ENCODE measurements at places on chromosomes 5 and 9.

GRCh38 chr5:10536931-10537579 lies 26.8 kb upstream of the ANKRD33B start:
- DNase-seq = no peak

DNA sequence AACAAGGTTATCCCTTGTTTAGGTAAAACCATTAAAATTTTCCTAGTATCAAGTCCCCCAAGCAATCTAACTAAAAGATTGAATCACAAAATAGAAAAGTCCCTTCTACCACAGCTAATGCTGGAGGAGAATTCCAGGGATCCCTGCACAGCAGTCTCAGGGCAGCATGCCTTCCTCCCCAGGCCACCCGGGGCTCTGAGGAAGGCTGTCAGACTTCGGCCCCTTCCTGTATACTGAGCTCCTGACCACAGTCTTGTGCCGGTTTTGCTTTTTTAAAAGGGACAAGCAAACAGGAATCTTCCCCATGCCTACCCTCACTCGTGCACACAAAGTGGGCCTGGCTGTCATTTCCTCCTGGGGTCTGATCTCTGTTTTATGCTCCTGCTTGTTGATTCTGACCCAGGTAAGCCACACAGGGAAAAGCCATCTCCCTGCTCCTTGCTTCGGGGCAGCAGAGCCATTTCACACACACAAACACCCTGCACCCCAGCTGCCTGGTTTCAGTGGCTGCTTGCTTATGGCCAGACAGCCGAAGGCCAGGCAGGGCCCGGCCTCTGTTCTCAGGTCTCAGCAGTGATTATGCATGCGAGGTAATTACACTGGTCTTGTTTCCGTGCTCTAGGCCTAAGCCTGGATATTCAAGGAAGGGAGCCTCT lies 211.9 kb downstream of the NXNL2 start:
- DNase-seq = peak; percentile 56

DNA sequence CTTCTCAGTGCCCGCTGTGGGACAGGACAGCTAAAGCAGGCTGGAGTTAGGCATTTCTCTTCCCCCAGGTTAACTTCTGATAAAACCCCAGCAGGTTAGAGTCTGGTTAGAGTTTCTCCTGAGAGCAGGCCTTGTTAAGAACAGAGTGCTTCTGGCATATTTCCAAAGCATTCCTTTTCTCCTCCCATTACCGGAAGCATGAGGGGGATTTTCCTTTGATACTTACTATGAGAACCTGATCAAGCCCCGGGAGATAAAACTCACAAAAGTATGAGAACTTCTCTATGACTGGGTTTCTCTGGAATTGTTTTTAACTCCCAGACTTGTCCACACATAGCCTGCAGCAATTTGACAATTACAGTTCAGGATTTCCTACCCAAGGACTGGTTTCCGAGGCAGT lies 77.4 kb upstream of the MAST4 start:
- no peak for DNase-seq

GRCh38 chr5:52481851-52482250 lies 305.9 kb upstream of the ITGA1 start:
- no peak for DNase-seq

DNA sequence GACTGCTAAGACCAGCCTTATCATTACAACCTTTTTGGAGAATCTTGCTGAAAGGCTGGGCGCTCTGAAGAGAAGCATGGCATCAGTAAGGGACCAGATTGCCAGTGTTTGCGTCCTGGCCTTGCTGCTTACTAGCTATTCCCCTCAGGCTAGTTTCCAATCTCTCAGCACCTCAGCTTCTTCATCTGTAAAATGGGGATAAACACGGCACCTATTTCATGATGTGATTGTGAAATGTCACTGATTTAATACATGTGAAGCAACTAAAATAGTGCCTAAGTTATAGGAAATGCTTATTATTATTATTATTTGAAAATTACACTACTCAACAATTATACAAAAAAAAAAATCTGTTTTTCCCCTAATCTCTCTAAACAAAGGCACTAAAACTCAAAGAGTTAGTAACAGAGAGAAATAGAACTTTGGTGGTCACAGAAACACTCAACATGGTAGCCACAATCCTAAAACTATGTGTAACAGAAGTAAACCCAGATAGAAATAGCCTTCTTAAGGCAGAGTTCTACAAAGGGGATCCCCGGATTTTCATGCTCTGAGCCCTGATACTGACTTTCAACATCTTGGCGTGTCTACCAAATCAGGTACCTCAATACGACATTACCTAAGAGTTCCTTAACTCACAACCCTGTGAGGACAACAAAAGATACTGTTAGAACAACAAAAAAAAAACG lies 62.0 kb downstream of the ENC1 start:
- DNase-seq = no peak
